Stimulated activated CD8-positive, alpha-beta memory T cell treated with anti-CD3 and anti-CD28 coated beads, Interleukin-4, amount 100 ng/mL, for 24 hours (primary cell): ENCODE measurements at places on chromosomes 7 and 10.

- no peak for DNase-seq
Measured at GRCh38 chr10:32949221-32949678, 8.8 kb downstream of the ITGB1 start.

- DNase-seq = no peak
Measured at GRCh38 chr7:20927976-20928375, 141.3 kb upstream of the SP8 start.

DNA sequence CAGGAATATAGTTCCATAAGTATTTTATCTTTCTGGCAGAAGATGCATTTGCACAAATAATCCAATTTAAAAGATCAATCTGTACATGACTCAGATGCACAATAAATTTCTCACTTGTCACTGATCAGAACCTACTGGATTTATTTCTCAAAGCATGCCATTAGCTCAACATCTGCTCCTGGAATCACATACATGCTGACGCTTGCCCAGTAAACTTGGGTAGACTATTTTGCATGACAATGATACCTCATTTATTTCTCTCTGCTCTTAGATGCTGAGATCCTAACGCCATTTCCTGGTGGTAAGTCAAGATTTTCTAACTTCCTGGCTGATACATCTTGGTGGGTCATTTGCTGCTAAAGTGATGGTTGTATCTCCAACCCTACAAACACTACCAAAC is 33.8 kb upstream of the C10orf120 start:
- DNase-seq = no peak

DNA sequence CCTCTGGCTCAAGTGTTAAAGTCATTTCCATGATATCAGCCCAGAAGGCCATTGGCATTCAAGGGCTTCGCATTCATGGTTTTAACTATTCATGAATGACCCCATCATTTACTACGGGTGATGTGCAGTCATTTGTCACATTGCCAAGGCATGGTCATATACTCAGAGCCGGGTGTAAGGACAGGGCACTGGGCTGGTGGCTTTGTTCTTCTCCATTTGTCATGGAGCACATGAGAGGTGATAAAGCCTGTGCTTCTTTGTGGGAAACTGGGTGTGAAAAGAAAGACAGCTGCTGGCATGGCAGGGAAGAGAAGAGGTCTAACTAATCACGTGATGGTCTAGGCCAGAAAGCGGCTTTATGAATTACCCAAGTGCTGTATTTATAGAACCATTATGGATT is 132.2 kb upstream of the PLXNA4 start:
- no peak for DNase-seq

DNA sequence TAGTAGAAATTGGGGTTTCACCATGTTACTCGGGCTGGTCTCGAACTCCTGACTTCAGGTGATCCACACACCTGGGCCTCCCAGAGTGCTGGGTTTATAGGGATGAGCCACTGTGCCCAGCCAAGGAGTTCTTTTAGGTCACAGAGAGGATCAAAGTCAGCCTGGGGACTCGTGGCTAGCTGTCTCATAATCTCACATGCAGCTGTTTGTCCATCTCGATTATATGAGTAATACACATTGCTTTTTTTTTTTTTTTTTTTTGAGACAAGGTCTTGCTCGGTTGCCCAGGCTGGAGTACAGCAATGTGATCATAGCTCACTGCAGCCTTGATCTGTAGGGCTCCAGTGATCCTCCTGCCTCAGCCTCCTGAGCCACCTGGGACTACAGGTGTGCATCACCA is 2.2 kb downstream of the IFT22 start:
- no peak for DNase-seq

DNA sequence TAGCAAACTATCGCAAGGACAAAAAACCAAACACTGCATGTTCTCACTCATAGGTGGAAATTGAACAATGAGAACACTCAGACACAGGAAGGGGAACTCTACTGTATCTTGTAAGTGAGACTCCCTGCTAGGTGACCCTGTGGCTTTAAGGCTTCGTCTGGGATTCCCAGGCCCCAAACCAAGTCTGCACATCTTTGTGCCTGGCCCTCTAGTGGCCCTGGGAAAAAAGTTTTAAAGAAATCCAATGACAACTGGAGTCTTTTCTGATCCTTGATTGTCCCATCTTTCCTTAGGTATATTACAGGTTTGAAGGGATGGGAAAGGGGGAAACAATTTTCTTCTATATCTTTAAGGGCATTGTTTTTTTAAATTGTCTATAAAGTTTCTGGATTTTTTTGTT is 10.6 kb upstream of the LIPM start:
- no peak for DNase-seq

DNA sequence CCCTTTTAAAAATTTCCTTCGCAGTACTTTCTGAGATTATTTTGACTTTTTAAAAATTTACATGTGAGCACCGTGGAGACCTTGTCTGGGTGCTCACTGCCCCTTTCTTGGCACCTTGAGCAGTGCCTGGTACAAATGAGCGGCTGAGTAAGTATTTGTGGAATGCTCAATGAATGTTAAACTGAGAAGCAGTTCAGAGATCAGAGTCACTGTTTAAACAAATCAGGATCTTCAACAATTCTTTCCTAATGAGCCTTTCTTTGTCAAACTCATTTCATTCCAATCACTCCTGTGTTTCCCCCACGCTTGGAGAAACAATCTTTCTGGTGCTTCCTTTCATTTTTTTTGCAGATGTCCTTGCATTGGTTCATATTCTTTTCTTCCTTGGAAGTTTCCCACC is 611.3 kb upstream of the GALNT17 start:
- DNase-seq = no peak
